ENCODE measurements at places on chromosomes 7 and 10.

DNA sequence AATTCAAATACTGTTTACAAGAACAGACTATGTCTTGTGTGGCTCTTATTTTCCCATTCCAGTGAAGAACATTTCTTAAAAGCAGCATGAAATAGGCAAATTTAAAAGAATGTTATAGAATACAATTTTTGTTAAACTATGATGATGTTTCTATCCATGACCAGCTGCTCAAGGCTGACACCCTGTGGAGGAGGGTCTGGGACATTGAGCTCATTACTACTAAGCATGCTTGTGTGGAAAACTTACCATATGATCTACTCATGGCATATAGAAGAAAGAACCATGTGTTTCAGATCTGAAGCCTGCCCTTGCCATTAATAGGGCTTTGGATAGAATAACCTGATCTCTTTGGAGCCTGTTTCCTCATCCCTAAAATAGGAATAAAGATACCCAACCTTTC lies 125.0 kb downstream of the FOXP2 start:
- no peak for DNase-seq

DNA sequence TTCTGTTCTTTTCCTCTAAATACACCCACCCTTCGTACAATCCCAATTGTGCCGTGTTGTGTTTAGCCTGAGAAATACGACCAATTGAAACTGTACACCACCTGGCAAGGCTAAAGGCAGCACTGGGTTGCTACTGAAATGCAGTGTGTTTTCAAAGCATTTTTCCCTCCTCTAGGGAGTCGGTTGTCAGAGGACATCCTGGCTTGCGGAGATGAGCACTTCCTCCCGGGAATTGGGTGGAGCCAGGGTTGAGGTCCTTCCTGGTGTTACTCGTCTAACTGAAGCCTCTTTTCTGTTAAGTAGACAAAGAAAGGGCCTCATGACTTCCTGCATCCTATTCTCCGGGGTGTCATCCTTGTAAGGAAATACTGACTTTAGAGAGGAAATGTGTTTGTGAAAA lies 133.5 kb downstream of the MTPAP start:
- DNase-seq: no peak

GRCh38 chr7:157874870-157875229 lies 538.0 kb downstream of the DNAJB6 start:
- no peak for DNase-seq

DNA sequence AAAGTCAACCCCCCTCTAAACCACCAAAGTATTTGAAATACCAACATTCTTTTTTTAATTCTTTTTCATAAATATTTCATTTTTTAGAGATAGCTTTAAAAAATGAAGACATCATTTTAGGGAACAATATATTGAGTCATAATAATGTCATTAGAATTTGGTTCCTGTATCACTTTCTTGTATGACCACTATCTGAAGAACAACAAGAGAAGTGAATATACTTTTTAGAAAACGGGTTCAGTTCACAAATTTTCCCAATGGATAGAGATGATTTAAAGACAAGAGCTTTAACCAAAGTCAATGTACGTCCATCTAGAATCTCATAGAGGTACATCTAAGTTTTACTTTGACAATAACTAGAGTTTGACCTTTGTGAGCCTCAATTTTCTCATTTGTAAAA lies 48.2 kb downstream of the CUBN start:
- no peak for DNase-seq

DNA sequence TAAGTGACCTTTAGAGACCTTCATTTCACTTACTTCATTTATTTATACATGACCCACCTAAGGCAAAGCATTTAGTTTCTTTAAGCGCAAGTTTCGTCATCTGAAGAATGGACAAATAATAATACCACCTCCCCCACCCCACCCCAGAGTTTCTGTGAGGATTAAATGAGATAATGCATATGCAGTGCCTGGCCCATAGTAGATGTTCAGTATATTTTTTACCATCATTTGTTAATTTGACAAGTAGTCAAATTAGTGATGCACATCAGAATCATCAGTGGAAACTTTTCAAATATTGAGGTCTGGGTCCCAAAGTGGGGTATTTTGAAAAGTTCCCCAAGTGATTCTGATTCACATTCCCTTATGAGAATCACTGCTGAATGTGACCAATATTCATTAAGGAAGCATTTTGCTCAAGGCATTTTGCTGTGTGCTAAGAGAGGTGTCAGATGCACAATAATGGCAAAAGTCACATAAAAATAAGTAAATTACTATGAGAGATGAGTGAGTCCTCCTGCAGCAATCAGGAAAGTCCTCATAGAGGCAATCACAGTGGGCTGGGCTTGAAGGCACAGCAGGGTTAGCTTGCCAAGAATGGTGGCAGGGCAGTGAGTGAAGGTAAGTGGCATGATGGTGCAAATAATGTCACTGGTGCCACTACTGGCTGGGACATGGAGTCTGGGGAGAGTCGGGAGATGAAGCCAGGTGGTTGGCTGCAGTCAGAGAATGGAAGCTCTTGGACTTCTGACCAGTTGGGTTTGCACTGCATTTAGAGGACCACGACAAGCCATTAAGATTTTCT lies 244.1 kb downstream of the PTEN start:
- DNase-seq: no peak

DNA sequence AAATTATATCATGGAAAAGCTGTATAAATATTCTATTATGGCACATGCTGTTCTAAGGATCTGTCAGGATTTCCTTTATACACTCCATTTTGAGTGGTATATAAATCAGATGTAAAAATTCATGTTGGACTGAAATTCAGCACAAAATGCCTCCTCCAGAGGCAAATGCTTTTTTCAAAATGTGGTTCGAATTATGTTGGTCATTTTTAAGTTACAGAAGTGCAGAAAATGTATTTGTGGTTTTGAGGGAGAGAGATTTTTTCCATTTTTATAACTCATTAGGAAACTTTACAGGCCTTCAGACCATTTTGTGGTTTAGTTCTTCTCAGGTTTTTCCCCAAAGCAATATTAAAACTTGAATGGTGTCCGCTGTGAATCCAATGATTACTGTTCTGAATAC lies 2.9 kb downstream of the PPP1R3A start:
- no peak for DNase-seq

DNA sequence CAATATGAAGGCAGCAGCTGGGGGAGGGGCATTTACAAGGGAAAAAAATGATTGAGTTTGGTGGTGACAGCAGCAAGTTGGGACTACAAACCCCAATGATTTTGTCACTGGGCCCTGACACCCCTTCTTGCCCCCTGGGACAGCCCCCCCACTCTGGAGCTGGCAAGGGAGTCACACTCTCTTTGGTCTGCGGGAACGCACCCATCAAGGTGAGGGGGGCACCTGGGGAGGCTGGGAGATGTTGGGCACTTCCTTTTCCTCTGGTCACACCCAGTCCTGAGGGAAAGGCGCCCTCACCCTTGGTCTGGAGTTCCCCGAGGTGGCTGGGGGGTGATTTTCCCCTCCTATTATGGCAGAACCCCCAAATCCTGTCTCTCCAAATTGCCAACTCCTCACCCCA lies 24.4 kb downstream of the EPHB4 start:
- DNase-seq: no peak

- DNase-seq: no peak
These were observed 1.1 kb upstream of the SEMA4G start for GRCh38 chr10:100968062-100968736.

GRCh38 chr10:52332815-52333214 lies 18.7 kb downstream of the DKK1 start:
- no peak for DNase-seq

DNA sequence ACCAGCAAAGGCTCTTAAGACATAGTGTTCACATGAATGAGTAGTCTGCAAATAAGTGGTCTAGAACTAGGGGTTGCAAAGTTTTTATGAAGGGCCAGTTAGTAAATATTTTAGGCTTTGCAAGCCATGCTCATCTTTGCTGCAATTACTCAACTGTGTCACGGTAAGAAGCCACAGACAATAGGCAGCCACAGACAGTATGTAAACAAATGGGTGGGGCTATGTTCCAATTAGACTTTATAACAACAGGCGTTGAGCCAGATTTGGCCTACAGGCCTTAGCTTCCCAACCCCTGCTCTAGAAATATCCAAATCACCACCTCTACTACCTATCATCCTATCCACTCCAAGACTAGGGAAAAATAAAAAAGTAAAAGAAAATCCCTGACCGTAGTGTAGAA lies 9.2 kb downstream of the IKZF5 start:
- DNase-seq: no peak

- DNase-seq: no peak
These were observed 97.4 kb upstream of the DIP2C start for GRCh38 chr10:786633-787474.

DNA sequence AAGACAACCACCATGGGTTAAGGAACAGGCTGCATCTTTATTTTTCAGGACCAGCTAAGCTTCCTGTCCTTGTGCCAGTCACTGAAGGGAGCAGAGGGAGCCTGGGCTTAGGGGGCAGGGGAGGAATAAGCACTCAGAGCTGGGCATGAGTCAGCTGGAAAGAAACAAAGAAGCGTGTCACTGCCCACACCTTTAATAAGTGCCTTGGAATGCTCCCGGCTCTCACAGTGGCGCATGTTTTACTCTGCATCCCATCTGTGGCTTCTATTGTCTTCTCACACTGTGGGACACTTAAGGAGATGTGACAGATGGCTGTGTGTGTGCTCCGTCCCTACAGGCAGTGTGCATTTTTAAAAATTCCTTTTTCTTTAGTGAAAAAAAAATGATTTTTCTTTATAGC lies 71.7 kb downstream of the MTURN start:
- no peak for DNase-seq

- DNase-seq: no peak
These were observed 11.7 kb downstream of the STAM start for GRCh38 chr10:17655567-17656146.

GRCh38 chr10:113252650-113253618 lies 299.9 kb upstream of the HABP2 start:
- no peak for DNase-seq

DNA sequence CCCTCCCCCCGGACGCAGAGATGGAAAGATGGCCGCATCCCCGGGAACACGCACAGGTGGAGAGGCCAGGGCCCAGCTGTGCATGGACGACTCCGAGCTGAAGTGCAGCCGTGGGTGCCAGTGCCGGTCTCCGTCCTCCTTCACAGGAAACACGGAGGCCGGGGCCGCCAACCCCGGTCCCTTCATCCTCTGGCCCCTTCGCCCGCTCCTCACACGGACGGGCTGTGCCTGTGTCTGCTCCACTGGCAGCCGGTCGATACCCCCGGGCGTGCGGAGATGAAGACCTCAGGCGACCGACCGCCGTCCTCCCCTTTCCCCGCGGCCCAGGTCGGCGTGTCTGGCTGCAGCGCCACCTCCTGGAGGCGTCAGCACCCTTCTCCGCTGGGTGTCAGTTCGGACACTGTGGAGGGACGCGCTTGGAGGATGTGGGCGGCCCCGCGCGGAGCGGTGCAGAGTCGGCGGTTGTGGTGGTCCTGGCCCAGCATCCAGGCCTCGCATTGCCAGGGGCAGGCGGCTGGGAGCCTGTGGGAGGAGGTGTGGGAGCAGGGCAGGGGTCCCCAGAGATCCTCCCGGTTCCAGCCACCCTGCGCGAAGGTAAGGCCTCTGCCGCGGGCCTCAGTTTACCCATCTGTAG lies 9.9 kb downstream of the ZNF511 start:
- peak; percentile 31 for DNase-seq

- no peak for DNase-seq
These were observed 51.0 kb downstream of the RASGEF1A start for GRCh38 chr10:43215758-43216455.

- no peak for DNase-seq
These were observed 4.4 kb upstream of the RBM33 start for GRCh38 chr7:155639958-155640520.

DNA sequence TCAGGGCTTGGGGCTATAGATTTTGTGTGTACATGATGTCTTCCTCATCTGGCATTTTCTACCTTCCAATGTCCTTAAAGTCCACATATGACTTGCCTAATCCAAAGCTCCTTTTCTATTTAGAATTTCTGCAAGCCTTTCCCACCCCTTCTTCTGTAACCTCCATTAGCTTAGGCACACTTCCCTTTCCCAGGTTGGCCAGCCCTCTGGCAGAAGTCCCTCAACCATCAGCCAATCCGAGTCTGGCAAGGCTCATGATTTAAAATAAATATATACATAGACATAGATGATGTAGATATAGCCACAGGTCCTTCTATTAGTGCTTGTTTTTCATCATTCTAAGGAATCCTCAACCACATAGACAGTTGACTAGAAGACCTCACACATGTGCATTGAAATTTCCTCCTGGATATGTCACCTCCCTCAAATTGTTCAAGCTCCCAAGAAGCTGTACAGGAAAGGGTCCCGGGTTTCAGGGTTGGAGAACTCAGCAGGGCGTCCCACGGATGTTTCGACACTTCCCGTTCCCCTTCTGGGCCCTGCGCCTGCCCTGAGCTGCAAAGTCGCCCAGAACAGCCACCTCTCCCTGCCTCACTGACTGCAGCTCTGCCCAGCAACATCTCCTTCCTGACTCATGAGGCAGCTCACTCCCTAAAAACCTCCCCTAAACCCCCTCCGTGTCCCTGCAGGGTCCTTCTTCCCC lies 20.4 kb upstream of the PIK3AP1 start:
- DNase-seq: no peak

DNA sequence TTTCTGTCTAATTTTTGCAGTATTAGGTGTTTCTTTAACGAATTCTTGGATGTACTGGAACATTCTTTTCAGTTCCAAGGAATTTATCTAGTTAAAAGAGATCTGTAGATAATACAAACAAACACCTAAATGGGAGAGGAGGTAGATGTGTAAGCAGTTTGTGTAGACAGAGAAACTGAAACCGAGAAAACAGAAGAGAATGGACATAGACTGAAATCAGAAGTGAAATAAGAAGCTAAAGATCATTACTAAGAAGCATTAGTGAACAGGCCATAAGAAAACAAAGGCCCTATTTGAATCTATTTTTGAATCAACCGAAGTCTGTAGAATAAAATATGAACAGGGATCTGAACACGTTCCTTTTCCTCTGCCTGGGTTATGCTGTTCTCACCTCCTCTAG lies 26.5 kb upstream of the TMEM229A start:
- no peak for DNase-seq

DNA sequence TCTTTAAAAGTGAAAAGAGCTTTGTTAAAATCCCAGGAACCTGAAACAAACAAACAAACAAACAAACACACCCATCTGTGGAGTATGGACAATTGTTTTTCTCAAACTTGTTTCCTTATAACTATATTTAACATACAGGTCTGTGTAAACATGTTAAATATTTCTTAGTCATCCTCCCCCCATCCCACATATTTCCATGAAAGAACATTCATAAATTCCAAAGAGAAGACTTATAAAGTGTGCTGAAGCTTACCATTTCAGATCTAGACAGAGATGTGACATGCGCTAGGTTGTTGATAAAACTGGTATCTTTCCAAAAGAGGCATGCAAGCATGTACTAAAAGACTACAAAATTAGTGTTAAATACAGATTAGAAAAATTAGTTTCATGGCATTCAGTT lies 6.5 kb downstream of the FKBP14 start:
- no peak for DNase-seq
